ENCODE measurements at places on chromosomes 6 and 20.

GRCh38 chr6:125421836-125422235, 120.1 kb upstream of the HDDC2 start:
- peak; percentile 61 for DNase-seq

- DNase-seq, result no peak
Measured at GRCh38 chr6:22006795-22007194, 290.0 kb downstream of the PRL start.

DNA sequence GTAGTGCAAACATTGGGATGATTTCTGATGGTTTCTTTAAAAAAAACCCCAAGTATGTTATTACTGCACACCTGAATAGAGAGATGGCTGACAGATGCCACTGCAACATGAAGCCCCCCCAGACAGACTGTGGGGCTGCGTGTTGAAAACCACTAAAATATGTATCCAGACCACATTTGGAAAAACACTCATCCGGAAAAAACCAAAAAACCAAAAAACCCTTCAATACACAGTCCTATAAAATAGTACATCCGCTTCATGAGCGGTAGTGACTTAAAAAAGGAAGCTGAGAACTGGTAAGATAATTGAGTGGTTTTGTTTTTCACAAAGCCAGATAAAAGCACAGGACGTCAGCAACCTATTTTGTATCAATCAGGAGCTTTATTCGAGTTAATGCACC, 47.1 kb upstream of the EDN3 start:
- DNase-seq, result no peak

DNA sequence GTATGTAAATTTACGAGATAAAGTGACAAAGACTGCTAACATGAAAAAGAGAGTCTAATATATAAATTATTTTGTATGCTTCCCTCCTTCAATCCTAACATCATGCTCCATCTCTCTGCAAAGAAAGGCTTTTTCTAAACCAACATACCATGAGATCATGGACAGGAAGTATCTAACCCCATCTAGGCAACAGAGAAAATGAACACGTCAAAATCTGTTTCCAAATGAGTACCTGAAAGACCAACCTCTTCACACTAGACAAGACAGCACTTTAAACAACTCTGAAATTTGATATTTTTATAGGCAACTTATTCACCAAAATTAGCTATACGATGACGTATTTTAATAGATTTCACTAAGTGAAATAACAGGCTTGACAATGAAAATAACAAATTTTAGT, 54.6 kb downstream of the MAN1A1 start:
- DNase-seq, result no peak

DNA sequence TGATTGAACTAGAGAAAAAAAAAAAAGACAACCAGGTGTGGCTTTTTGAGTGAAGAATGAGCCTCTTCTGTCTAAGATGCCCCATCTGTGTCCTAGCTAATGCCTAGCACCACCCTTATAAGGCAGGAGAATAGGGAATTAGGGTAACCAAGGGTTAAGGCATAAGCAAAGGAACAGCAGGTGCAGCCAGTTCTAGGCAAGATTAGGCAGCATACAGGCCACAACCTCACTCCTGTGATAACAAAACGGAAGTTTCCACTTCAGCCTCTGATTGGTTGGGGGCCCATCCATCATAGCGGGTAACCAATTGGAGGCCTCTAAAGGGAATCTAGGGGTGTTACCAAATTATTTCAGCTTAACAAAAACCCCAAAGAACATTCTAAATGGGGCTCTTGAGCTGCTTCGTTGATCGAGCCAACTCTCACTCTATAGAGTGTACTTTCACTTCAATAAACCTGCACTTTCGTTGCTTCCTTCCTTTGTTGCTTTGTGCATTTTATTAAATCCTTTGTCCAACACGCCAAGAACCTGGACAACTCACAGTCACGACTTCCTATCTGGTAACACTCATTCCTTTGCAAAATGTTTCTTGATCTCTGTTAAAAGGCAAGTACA, 61.9 kb upstream of the TAGAP start:
- DNase-seq, result peak; percentile 62

DNA sequence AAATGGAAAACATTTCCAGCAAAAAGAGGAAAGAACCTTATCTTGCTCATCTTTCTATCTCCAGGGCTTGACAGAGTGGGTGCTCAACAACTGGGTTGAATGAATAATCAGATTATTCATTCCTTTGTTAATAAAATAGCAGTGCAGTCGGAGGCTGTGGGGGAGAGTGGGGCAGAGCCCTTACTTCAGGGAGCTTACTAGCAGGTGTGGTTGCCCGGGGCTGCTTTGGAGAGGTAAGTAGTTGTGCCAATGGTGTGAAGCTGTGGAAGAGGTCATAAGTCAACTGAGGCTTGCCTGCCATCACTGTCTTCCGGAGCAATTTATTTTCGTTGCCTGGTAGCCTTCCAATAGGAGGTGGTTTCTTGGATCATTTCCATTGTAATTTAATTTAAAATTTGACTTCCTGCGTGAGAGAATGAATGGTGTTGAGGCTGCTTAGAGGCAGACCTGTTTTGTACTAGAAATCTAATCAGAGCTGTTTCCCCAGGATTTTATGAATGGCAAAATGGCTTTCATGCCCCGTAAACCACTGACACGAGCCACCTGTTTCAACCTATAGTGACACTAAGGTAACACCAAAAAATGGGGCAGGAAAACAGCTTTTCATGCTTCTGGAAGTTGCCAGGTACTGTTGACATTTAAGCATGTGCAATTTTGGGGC, 51.4 kb downstream of the ZDHHC14 start:
- DNase-seq, result no peak

DNA sequence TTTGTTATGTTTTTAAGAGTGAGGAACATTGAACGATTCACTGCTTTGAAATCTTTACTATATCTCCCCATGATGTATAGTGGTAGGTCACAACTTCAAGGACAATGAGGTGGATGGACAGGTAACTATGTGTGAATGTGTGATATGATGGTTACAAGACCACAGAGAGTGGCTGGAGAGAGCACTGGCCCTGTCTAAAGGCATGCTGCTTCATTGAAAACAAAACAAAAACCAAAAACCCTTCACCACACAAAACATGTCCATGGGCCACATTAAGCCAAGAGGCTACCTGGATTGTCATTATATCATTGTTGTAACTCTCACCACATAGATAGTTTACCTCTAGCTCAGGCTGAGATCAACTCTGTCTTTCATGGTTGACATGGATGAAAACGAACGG, 180.6 kb upstream of the TENT5A start:
- DNase-seq, result no peak

GRCh38 chr6:142543606-142544005, 241.8 kb downstream of the ADGRG6 start:
- no peak for DNase-seq

GRCh38 chr6:129671442-129672340, 38.3 kb downstream of the ARHGAP18 start:
- DNase-seq, result peak; percentile 38

DNA sequence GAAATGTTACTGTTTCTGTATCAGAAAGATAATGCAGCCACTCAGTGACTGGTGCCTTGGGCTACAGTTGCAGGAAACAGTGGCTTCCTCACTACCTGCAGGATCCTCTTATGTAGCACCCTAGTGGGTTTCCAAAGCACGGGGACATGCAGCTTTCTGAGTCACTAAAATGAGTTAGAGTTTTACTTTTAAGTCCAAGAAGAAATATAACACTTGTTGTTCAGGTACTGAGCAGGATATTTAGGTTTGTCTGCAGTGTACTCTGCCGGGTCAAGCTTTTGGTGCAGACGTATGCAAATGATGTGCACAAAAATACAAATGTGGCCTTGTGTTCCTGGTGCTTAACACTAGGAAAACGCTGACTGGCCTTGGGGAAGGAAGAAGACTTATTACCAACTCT, 22.0 kb downstream of the ACSS1 start:
- no peak for DNase-seq

DNA sequence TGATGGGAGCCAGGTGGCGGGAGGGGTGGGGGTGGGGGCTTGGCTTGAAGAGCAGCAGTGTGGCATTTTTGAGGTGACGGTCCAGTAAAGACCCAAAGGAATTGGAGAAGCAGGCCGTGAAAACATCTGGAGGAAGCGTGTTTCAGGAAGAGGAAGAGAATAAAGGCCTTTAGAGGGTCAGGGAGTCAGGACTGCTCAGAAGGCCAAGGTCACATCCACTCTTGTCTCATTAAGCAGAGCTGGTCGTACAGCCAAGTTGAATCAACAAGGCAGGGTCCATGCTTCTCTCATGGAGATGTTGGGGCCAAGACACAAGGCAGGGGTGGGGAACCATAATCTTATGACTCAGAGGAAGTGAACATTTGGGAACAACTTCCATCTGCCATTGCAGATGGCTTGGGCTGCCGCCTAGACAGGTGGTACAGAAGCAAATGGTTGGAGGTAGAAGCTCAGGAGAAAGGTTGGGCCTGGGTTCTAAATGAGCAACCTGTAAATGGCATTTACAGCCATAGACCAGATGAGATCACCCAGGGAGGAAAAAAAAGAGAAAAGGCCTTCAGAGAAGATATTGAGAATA, 179.6 kb downstream of the TTLL2 start:
- no peak for DNase-seq

- no peak for DNase-seq
Measured at GRCh38 chr6:109237077-109237985, 142.0 kb downstream of the CEP57L1 start.

- peak; percentile 61 for DNase-seq
Measured at GRCh38 chr20:46681032-46681854, 8.0 kb downstream of the TP53RK start.

- no peak for DNase-seq
Measured at GRCh38 chr6:43630980-43631619, 2.0 kb upstream of the GTPBP2 start.

- DNase-seq, result no peak
Measured at GRCh38 chr20:733861-734260, 34.4 kb downstream of the SLC52A3 start.

DNA sequence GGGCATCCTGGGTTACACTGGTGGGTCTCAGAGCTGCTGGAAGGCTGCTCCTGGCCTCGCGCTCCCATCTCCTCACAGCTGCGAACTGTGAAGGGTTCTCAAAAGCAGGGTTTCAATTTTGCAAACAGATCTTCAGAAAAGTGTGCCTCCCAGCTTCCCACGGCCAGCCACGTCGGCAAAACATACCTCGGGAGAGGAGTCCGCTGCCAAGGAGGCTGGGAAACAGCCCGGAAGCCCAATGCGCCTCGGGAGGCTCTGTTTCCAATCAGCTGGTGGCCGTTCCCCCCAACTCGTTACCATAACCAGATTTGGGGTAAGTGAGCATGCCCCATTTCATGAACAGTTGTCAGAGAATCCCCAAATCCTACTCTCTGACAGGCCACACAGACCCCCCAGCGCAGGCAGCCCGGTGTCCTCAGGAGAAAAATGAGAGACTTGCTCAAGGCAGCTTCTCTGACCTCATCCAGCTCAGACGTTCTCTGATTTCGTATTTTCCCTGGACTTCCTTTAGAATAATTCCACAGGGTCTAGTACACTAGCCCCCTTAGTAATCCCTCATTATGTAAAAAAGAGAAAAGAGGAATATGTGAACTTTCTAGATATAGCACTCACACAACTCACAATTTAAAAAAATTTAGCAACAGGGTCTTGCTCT, 98.4 kb downstream of the SNX5 start:
- no peak for DNase-seq

DNA sequence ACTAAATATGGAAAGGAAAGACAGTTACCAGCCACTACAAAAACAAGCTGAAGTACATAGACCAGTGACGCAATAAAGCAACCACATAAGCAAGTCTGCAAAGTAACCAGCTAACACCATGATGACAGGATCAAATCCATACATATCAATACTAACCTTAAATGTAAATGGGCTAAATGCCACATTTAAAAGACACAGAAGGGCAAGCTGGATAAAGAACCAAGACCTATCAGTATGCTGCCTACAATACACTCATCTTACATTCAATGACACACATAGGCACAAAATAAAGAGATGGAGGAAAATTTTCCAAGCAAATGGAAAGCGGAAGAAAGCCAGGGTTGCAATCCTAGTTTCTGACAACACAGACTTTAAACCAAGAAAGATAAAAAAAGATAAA, 24.1 kb downstream of the HLA-C start:
- no peak for DNase-seq

GRCh38 chr6:147911686-147912085, 403.2 kb downstream of the SAMD5 start:
- no peak for DNase-seq

DNA sequence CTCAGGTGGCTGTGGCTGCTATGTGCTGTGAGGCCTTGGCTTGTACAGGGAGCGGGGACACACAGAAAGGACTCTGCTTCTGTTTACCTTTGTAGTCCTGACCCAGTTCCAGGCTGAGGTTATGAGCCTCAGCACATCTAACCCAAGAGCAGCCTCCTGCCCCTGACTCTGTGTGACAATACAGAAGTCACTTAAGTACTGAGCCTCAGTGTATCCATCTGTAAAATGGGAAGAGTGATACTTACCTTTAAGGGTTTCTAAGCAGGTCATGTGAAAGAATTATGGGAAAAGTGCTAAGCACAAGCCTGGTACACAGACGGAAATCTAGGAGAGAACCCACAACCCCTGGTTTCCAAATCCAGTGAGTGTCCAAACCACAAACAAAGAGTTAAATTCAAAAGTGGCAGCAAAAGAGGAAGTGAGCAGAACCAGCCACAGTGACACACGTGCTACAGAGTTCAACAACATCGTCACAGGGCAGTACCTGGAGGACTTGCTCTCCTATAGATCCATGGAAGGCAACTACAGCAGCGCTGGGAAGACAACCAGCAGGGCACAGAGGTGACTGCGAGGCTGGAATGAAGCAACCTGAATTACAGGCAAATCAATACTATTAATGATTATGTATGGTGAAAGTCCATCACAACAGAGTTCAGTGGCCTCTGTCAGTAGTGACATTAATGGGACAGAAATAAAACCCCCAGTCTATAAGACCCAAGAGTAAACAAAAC, 12.5 kb downstream of the TRIM26 start:
- DNase-seq, result no peak

DNA sequence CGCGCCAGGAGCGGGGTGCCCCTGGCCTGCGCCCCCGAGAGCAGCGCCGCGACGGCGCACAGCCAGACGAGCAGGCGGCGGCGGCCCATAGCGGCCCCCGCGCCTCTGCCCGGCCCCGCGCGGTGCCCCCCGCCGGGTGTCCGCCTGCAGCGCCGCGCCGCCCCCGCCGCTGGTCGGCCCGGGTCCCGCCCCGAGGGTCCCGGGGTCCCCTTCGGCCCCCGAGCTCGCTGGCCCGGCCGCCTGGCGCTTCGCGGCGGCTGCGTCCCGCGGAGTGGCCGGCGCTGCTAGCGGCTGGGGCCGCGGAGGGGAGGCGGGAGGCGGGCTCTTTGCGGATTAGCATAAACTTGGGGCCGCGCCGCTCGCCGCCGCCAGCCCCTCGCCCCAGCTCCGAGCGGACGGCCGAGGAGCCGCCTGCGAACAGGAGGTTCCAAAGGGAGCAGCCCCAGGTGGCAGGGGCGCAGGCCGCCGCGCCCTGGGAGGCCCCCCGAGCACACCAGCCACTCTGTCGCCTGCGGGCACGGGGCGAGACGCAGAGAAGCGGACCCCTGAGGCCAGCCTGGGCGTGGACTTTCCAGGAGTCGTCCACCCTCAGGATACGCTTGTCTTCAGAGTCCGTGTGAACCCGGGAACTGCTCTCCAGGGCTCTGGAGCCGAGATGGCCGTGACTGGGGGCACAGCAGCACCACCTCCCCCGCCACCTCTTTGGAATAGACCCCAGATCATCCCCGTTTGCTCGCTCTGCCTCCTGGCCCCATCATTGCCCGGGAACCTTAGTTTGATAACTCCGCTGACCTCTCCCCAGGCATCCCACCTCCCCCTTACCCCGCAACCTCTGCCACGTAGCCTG, at the start of gene EMILIN3:
EMILIN3 (minus strand) TSS at position 273 of the 847 bp plus-strand sequence; CDS start at position 89, 184 bp downstream.
- DNase-seq, result peak; percentile 88

- DNase-seq, result no peak
Measured at GRCh38 chr6:126537061-126537816, 197.3 kb downstream of the CENPW start.

GRCh38 chr6:42467651-42468050, 15.9 kb upstream of the TRERF1 start:
- DNase-seq, result no peak

Data from iPS-NIHi11 (cell line).